ENCODE measurements at places on chromosomes 1 and 21. TPM values are rescaled to one million over a fixed set of nuclear protein-coding genes. Genes with fewer than 3 reads are reported as not detected.

DNA sequence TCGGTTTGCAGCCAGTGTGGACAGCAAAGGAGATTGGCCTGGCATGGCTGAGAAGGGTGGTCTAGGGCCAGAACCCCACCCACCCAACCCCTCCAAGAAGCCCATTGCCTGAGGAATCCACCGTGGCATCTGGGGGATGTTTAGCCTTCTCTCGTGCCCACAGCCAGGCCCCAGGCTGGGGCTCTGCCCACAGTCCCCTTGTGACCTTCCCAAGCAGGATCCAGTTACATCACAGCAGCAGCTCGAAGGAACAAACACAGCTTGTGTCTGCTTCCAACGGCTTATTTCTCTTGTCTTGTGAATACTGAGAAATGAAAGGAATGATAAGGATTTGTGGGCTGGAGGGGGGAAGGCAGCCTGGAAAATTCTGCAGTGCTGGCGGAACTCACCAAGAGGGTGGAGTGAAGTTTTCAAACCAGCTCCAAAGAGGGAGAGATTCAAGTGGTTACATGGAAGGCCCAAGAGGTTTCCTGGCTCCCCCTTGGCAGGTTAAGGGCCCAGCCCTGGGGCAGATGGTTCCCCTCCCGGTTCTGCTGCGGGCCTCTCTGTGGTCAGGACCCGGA lies 61.6 kb downstream of the DHRS3 start:
- peak; percentile 96 for DNase-seq

DNA sequence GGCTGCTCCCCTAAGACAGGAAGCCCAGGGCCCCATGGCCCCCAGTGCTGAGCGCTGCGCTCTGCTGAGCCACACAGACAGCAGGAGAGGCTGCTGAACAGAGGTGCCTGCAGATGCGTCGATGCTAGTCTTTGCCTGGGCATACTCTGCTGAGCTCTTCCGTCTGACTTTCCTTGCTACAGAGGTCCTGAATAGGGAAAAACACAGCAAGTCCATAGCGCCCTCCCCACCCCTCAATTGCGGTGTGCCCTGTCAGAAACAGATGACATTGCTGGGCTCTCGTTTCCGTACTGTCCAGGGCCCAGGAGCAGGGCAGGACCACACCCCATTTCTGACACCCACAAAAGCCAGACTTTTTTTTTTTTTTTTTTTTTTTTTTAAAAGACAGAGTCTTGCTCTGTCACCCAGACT lies 252.5 kb downstream of the SDCCAG8 start:
- DNase-seq, result no peak

- peak; percentile 100 for DNase-seq
Observed at GRCh38 chr21:46048926-46049889, 48.7 kb upstream of the COL6A2 start.

DNA sequence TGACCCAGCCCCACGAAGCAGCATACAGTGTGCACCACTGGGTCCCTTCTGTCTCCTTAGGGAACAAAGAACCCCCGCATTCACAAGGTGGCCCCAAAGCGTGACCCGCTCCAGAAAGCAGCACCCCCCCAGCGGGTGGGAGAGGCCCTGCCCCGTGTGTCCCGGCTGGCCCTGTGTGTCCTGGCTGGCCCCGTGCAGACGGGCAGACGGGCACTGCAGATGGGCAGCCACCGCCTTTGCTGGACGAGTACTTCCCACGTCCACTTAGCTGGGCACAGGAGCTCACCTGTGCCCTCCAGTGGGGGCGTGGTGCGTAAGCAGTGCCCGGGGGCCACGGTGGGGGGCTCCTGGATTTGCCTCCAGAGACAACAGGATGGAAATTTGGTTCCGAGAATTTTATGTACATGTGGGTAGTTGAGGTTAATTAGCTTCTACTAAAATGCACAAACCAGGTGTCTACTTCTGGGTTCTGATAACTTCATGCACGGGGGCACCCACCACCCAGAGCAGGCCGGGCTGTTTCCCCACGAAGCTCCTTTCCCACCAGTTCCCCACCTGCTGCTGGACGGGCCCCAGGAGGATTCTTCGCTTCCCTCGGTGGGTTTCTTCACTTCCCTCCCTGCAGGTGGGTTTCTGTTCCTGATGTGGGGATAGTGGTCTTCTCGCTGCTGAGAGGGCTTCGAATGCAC lies 33.2 kb upstream of the SLC19A1 start:
- DNase-seq, result no peak

GRCh38 chr1:154773551-154773950 lies 96.5 kb downstream of the KCNN3 start:
- no peak for DNase-seq

DNA sequence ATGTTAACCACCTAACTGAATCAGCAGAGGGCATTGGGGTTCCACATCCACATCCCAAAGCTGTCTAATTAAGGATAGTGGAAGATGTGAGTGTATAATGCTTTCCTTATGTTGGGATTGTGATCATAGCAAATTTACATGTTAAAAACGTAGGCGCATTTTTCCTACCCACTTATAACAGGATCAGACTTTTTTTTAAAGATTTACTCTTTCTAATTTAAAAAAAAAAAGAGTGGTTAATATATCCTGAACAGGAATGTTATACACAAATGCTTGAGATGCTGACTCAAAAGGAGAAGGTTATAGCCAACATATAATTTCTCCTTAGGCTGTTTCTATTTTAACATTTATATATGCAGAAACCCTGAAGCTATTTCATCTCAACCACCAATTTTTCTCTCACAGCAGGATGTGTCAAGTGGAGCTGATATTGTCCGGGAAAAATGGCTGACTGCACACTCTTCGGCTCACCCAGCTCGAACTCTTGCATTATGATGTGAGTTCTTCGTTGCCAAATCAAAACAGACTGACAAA lies 40.3 kb downstream of the RGS5 start:
- peak; percentile 89 for DNase-seq

- no peak for DNase-seq
Observed at GRCh38 chr1:43321331-43321891, 16.2 kb upstream of the MPL start.

- DNase-seq, result no peak
Observed at GRCh38 chr1:115790846-115791245, 22.3 kb upstream of the CASQ2 start.

- DNase-seq, result no peak
Observed at GRCh38 chr1:234672349-234673135, 62.6 kb upstream of the IRF2BP2 start.

- DNase-seq, result peak; percentile 80
Observed at GRCh38 chr1:220294846-220295301, 22.6 kb upstream of the RAB3GAP2 start.

GRCh38 chr1:178358456-178358855 lies 138.3 kb downstream of the CLEC20A start:
- no peak for DNase-seq

- no peak for DNase-seq
Observed at GRCh38 chr1:25873120-25873519, 2.4 kb downstream of the PAQR7 start.

GRCh38 chr1:226938903-226939437 lies 1.1 kb upstream of the COQ8A start:
- peak; percentile 66 for DNase-seq

DNA sequence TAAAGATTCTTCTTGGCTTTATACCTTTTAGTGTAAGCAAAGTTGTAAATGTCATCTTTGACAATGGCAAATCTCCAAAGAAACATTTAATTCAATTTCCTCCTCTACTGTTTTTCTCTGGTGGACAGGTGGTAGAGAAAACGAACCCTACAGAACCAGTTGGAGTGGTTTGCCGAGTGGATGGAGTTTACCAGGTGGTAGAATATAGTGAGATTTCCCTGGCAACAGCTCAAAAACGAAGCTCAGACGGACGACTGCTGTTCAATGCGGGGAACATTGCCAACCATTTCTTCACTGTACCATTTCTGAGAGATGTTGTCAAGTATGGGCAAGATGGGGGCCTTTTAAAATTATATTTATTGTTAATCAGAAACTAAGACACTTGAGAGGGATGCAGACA lies 25.8 kb downstream of the UAP1 start:
- no peak for DNase-seq

- no peak for DNase-seq
Observed at GRCh38 chr1:228913626-228914414, 178.5 kb downstream of the RHOU start.

DNA sequence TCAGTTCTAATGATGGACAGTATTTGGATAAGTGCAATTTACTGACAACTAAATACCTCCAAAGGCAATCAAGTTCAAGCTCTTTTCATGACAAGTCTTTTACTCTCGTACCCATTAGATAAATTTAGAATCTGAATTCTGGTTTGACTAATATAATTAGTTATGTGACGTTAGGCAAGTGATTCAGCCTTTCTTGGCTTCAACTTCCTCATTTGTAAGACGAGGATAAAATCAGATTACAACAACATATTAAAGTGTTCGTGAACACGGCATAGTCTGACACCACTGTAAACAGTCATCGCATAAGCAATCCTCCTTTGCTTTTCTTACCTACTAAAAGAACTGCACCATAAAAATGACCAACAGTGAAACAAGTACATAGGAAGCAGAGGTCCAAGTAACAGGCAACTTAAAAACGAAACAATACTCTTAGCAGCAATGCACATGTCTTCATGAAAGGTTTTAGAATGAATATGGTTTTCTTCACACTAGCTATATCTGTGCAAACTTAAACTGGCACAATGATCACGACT lies 25.7 kb downstream of the COA6 start:
- DNase-seq, result peak; percentile 47

- no peak for DNase-seq
Observed at GRCh38 chr1:183195142-183195574, 9.1 kb downstream of the LAMC2 start.

GRCh38 chr1:36866169-36866814 lies 168.0 kb downstream of the GRIK3 start:
- no peak for DNase-seq

- DNase-seq, result no peak
Observed at GRCh38 chr1:162671664-162672410, 39.6 kb downstream of the DDR2 start.

- no peak for DNase-seq
Observed at GRCh38 chr21:16841975-16842695, 670.7 kb upstream of the CXADR start.

- DNase-seq, result no peak
Observed at GRCh38 chr1:151098126-151098525, 27.6 kb downstream of the GABPB2 start.

- no peak for DNase-seq
Observed at GRCh38 chr1:211703812-211704537, 28.6 kb upstream of the NEK2 start.

- DNase-seq, result no peak
Observed at GRCh38 chr1:48194801-48195200, 27.7 kb upstream of the SLC5A9 start.

GRCh38 chr1:6435129-6435528 lies 10.6 kb downstream of the ESPN start:
- DNase-seq, result no peak

DNA sequence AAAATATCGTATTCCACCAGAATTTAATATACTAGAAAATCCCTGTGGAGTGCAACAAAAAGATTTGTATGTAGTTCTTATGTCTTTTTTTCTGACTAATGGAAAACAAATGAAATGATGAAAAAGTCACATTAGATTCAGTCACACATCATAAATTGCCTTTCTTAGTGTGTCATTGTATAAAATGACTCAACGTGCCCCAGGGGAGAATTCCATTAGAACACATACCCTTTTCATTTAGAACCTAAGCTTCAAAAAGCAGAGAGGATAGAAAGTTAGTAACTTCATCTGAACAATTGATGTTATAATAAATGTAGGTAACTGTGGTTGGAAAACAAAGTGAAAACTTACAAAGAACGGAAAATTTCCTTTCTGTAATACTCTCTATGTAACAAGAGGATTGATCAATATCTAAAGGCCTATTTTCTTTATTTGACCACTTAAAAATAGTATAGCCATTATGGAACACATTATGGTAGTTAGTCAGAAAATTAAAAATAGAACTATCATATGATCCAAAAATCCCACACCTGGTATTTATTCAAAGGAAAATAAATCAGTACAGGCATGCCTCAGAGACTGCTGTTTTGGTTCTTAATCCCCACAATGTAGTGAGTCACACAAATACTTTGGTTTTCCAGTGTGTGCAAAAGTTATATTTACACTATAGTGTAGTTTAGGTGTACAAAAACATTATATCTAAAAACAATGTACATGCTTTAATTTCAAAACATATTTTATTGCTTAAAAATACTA lies 1016.1 kb downstream of the KCNT2 start:
- peak; percentile 80 for DNase-seq

DNA sequence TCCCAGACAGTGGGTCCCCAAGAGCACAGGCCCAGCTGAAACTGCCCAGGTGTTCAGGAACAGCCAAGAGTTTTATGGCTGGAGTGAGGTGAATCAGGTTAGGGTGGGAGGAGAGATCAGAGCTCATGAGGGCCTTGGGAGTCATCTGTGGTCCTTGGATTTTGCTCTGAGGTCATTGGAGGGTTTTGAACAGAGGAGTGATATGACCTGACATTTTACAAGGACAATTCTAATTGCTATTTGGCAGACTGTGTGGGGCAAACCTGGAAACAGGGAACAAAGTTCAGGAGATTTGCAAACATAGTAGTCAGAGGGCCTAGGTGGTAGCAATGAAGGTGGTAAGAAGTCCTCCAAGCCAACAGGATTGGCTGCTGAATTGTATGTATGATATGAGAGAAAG lies 31.1 kb upstream of the LRRN2 start:
- DNase-seq, result no peak

GRCh38 chr1:183753464-183753891 lies 51.4 kb upstream of the RGL1 start:
- no peak for DNase-seq

DNA sequence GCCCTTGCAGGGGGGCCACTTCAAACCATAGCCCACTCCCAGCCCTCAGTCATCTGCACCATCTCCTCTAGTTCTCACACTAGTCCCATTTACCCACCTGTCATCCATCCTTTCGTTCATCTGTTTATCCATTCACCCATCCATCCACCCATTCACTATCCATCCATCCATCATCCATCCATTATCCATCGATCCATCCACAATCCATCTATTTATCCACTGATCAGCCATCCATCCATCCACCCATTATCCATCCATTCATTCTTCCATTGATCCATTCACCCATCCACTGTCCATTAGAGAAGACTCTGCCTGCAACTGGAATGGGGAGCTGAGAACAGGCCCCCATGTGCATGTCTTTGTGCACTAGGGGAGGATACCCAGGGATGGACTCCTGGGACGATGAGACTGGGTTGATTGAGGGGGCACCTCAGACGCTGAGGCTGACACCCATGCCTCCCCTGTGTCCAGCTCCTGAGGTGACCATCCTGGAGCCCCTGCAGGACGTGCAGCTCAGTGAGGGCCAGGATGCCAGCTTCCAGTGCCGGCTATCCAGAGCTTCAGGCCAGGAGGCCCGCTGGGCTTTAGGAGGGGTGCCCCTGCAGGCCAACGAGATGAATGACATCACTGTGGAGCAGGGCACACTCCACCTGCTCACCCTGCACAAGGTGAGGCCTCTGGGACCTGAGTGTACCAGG lies 97.9 kb downstream of the TRIM11 start:
- no peak for DNase-seq

- no peak for DNase-seq
Observed at GRCh38 chr1:58780411-58780810, 3.4 kb downstream of the JUN start.

The ATP1A2 gene
- total RNA-seq, result 1.8 TPM

The FCAMR gene
- total RNA-seq, result not detected

The AMY1C gene
- not detected for total RNA-seq

The KCNJ15 gene
- total RNA-seq, result 1.5 TPM

The BSDC1 gene
- total RNA-seq, result 48.5 TPM

The PLA2G2A gene
- not detected for total RNA-seq

The NLRP3 gene
- total RNA-seq, result not detected

The TENT5C gene
- total RNA-seq, result 6.2 TPM

The ADPRS gene
- total RNA-seq, result 25.9 TPM
